Astrocyte (in vitro differentiated cells and primary cell): ENCODE measurements at places on chromosomes 4 and X.

- H3K27me3 ChIP-seq, result no peaks in the 10 kb centered on the region
- H3K4me1 ChIP-seq, result no peaks in the 10 kb centered on the region
- no peak overlapping the region for H3K4me3 ChIP-seq
- peaks cover 12% of the 10 kb centered on the region for H3K36me3 ChIP-seq
- H3K27ac ChIP-seq, result no peak overlapping the region
Observed at GRCh38 chr4:139333046-139333445, 30.8 kb upstream of the NDUFC1 start.

DNA sequence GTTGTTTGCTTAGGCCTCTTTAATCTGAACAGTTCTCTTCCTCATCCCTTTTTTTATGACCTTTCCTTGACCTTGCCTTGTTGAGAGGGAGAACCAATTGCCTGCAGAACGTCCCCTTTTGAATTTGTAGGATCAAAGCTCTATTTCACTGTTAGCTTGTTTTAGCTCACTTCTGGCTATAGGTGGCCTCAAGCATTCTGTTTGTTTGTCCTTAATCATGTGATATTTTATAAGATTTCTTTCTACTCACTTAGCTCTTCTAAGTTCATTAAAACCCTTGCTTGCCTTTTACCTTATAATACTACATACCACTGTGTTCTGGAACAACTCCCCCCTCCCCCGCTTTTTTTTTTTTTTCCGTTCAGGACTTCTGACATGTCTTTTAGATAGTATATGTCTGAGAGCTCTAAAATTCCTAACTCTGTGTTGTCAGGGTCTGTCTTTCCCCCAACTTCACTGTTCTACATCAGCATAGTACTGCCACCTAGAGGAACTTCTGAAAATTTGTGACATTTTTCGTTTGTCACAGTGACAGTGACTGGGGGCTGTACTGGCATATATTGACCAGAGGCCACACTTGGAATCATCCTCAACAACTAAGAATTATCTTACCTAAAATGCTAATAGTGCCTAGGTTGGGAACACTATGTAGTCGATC lies 128.5 kb downstream of the LARP7 start:
- no peaks in the 10 kb centered on the region for H3K27me3 ChIP-seq
- H3K36me3 ChIP-seq, result no peaks in the 10 kb centered on the region
- no peak for DNase-seq

DNA sequence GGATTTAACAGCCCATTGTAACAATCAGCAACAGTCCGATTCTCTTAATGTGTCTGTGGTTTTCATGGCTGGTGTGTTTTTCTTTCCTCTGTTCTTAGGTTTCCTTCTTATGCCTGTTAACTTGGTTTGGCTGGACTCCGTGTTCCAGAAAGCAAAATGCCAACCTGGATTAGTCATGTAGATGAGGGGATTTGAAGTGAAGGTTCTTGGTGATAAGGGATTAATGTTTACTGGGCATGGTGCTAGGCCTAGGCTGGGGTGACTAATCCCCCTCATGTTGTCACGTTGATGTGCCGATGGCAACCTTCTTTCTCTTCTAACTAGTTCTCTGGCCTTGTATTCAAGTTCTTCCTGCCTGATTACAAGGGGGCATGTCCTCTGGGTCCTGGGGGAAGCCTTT lies 85.9 kb downstream of the REPS2 start:
- peaks cover 3% of the 10 kb centered on the region for H3K4me1 ChIP-seq
- peak overlapping the region; percentile 21 for H3K27ac ChIP-seq
- DNase-seq, result peak; percentile 97
- H3K36me3 ChIP-seq, result no peaks in the 10 kb centered on the region
- H3K27me3 ChIP-seq, result no peaks in the 10 kb centered on the region
- H3K4me3 ChIP-seq, result no peak overlapping the region

- DNase-seq, result no peak
- H3K27me3 ChIP-seq, result no peaks in the 10 kb centered on the region
- no peaks in the 10 kb centered on the region for H3K36me3 ChIP-seq
- no peak overlapping the region for H3K4me3 ChIP-seq
- no peak overlapping the region for H3K27ac ChIP-seq
Observed at GRCh38 chrX:150683536-150684146, 9.6 kb upstream of the MTMR1 start.

DNA sequence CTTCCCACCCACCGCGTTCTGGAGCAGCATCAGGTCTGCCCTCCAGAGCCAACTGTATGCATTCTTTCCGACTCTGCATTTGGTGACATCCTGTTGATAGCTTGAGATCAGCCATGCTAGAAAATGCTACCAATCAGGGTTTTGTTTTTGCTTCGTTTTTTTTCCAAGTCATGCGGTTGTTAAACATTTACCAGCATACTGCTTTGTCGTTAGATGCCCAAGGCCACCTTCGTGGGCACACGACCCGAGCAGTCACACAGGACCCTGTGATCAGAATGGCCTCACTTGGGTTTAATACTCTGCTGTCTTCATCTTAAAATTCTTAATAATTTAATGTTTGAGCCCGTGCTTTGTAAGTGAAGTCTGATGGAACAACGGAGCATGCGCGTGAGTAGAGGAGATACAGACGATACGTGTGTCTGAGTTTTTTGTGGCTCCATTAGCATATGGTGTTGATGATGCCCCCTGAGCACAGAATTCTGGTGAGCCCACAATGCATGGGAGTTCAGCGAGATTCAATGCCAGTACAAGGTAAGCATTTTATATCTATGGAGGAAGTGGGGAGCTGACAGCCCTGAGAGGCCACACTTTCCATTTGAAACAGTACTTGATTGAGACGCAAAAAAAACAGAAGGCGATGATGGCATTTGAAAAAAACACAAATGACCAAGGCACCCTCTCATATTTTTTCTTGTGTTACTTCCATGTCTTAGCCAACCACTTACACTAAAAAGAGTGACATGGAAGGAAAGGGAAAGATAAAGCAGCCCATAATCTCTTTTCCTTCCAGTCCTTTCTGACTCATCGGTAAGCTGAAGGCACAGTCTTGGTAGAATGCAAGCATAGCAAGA lies 323.6 kb downstream of the BCOR start:
- H3K4me3 ChIP-seq, result no peak overlapping the region
- H3K27me3 ChIP-seq, result no peaks in the 10 kb centered on the region
- DNase-seq, result peak; percentile 49
- no peaks in the 10 kb centered on the region for H3K36me3 ChIP-seq
- H3K4me1 ChIP-seq, result peaks cover 16% of the 10 kb centered on the region
